Stimulated activated CD4-positive, alpha-beta T cell treated with anti-CD3 and anti-CD28 coated beads, Interleukin-4, amount 100 ng/mL, for 1 hour (primary cell): ENCODE measurements at places on chromosomes 7 and 10.

DNA sequence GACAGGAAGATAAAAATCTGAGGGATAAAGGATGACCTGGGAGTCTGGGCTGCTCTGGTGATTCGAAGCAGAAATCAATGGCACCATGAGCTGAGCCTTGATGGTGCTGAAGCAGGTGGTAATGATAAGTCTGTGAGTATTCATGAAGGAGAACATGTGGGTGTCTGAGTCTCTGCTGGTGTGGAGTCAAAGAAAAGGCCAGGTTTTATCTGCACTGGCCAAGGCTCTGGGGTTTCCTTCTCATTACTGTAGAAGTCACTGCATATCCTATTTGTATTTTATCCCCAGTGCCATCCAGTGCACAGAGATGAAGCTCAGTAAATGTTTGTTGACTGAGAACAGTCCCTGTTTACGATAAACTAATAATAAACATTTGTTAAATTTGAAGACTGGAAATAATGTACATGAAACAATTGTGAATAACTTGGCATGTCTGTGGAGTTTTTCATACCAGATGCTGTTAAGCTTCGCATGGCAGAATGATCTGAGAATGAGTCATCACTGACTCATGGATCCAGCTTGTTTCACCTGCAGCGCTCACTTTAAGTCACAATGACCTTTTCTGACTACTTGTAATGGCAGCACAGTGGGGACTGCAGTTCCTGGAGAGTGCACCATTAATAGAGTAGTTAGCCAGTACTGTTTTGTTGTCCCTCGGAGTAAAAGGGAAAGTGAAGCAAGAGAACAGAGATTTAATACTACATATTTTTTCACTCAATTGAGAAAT is 538.5 kb downstream of the HTR7 start:
- DNase-seq, result no peak

GRCh38 chr10:128825626-128826025 is 641.4 kb upstream of the MGMT start:
- no peak for DNase-seq

- DNase-seq, result no peak
These were observed 78.6 kb upstream of the SYPL1 start for GRCh38 chr7:106190589-106191330.

- DNase-seq, result no peak
These were observed 109.0 kb upstream of the TMEM106B start for GRCh38 chr7:12102126-12102525.

GRCh38 chr7:74027683-74028320 is at the start of gene ELN:
ELN (plus strand) TSS chr7:74028173; CDS start chr7:74028188, 15 bp downstream.
- DNase-seq, result no peak

- DNase-seq, result no peak
These were observed 48.9 kb downstream of the AHR start for GRCh38 chr7:17347401-17347800.

DNA sequence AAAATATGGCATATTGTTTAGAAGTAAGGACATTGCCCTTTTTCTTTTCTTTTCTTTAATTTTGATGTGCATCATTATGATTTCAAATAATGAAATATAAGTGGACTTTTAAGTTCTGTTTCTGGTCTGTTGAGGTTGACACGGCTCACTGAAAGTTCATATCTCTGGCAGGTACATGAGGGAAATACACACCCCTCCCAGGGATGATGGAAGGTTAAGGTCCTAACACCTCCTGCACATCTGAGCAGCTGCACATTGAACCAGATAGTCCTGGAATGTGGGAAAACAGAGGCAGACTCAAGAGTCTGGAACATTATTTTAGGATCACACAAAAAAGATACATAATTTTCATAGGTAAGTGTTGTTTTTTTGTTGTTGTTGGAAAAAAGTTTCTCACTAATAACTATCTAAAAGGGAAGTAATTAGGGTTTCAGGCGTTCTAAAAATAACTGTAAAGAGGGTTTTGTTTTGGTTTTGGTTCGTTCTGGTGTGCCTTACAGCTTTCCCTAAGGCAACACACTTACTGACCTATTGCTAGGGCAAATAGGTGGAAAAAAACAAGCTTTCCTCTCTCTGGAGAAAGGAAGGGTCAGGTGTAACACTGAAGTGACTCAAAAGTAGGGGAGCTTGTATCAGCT is 201.2 kb upstream of the PRKCQ start:
- DNase-seq, result no peak
